Hematopoietic multipotent progenitor cell treated with erythropoietin and hydrocortisone succinate and interleukin-3 and kit ligand, for 8 days (in vitro differentiated cells): ENCODE measurements at places on chromosomes 3 and 15.

- peak; percentile 9 for DNase-seq
Observed at GRCh38 chr3:121998030-121998580, 23.9 kb downstream of the ILDR1 start.

- DNase-seq = no peak
Observed at GRCh38 chr3:9690451-9691450, 12.9 kb upstream of the CPNE9 start.

- no peak for DNase-seq
Observed at GRCh38 chr3:30941342-30941741, 46.9 kb upstream of the GADL1 start.

- no peak for DNase-seq
Observed at GRCh38 chr3:59081071-59081470, 31.2 kb upstream of the CFAP20DC start.

GRCh38 chr3:185823078-185824044, 1.5 kb downstream of the IGF2BP2 start:
- peak; percentile 52 for DNase-seq

DNA sequence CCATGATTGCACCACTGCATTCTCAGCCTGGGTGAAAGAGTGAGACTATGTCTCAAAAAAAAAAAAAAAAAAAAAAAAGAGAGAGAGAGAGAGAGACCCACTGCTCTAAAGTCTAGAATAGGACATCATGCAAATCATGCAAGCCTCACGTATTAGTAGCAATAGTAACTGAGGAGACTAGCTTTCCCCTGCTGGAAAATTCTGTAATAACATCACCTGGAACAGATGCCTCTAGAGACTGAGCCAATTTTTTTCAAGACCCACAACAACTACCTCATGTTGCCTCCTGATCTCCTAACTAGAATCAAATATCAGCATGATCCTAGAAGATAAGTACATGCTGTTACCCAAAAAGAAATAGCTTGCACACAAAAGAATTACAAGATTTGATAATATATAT, 461.9 kb downstream of the AGBL1 start:
- DNase-seq = no peak

- DNase-seq = no peak
Observed at GRCh38 chr3:90007778-90008499, 900.5 kb downstream of the EPHA3 start.

- DNase-seq = no peak
Observed at GRCh38 chr3:102791641-102792589, 357.1 kb downstream of the ZPLD1 start.

GRCh38 chr3:65888196-65888595, 150.5 kb downstream of the MAGI1 start:
- DNase-seq = no peak

DNA sequence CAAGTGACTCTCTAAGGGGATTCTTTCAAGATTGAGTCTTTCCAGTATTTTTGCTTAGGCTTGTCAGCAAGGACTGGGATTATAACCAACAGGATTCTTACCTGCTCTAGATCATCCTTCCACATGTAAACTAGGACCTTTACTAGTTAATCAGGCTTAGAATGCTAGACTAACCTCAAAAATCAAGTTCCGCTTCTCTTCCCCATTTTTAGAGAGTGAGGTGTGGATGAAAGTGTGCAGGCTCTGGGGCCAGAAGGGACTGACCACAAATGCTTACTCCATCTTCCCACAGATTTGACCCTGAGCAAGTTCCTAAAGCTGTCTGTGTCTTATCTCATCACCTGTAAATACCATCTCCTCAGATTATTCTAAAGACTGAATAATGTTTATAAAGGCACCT, 89.5 kb upstream of the IL12A start:
- no peak for DNase-seq

DNA sequence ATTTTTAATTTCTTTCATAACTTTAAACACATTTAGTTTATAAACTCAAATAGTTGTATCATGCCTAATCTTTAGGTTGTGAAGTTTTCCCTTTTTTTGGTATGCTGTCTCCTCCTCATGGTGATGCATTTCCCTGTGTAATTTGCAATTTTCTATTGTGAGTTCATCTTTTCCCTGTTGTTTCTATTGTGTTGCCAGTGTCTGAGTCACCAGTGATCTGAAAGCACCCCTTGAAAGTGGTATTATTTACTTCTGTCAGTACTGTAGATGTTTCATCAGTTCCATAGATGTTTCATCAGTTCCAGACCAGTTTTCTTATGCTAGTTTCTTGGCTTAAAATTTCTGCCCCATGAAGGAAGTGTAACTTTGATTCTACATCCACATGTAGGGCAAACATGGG, 80.6 kb downstream of the OXSM start:
- no peak for DNase-seq

DNA sequence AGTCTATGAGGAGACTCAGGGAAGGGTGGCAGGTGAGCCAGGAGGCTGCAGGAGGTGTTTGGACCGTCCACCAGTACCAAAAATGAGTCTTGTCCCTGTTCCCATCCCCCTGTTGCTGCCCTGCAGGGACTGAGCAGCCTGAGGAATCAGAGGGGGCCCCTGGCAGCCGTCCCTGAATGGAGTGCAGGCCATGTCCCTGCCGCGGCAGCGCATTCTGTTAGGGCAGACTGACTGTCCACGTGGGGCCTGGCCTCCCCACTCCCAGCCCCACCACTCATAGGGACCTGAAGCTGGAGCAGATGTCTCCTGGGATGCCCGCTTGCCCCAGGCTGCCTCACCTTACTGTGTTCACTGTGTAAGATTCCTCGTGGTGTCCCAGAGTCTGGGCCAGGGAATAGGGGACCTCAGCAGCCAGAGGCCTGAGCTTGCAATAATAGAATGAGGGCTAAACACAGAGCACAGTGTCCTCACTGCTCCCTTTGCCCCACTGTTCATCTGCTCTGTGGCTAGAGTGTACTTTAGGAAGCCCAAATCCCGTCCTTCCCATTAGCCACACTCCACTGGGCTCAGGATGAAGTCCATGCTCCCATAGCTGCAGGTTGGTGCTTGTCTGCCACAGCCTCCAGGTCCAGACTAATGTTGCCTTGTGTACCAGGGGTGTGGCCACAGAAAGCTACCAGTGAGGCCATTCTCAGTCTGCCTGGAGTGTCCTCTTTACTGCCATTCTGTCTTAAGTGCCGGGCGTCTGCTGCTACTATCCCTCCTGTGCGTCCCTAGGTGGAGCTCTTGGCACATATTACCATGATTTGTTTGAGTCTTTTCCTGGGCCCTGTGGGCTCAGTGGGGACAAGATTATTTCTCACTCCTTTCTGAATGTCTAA, 63.2 kb downstream of the HCN4 start:
- DNase-seq = peak; percentile 64

GRCh38 chr15:59491062-59491461, 53.1 kb downstream of the FAM81A start:
- no peak for DNase-seq

- peak; percentile 19 for DNase-seq
Observed at GRCh38 chr15:33313491-33313890, 2.7 kb downstream of the RYR3 start.

DNA sequence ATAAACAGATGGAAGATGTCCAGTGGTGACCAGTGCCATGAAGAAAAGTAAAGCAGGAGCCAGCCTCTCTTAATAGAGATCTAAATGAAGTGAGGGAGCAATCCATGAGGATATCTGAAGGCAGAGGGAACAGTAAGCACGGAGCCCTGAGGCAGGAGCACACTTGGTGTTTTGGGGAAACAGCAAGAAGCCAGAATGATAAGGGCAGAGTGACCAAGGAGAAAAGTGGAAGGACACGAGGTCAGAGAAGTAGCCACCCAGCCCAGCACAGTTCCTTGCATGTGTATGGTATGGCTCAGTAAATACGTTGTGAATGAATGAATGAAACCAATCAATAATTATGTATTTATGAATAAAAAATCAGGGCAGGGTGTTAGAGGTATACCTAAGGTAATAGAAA, 11.6 kb downstream of the KLHL18 start:
- DNase-seq = no peak

GRCh38 chr15:81225161-81225671, 28.5 kb downstream of the IL16 start:
- DNase-seq = no peak

GRCh38 chr15:36458411-36458810, 121.0 kb upstream of the CDIN1 start:
- no peak for DNase-seq

- DNase-seq = no peak
Observed at GRCh38 chr3:14343338-14344112, 58.9 kb upstream of the SLC6A6 start.

DNA sequence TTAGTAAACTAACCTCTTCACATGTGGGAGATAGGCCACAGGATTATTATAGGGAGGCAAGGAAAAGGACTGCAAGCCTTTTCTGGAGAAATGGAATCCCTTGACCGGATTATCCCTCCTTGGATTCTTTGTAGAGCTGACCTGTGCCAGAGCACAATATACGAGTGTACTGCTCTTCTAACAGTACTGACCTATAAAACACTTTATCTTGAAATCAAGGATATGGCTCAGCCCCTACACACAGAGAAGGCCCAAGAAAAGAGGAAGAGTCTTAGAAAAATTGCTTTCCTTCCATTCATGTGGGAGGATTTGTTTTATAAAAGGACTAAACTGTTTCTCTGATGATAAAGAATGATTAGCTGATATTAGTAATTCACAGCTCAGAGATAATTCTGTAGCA, 42.2 kb downstream of the DMXL2 start:
- DNase-seq = no peak

DNA sequence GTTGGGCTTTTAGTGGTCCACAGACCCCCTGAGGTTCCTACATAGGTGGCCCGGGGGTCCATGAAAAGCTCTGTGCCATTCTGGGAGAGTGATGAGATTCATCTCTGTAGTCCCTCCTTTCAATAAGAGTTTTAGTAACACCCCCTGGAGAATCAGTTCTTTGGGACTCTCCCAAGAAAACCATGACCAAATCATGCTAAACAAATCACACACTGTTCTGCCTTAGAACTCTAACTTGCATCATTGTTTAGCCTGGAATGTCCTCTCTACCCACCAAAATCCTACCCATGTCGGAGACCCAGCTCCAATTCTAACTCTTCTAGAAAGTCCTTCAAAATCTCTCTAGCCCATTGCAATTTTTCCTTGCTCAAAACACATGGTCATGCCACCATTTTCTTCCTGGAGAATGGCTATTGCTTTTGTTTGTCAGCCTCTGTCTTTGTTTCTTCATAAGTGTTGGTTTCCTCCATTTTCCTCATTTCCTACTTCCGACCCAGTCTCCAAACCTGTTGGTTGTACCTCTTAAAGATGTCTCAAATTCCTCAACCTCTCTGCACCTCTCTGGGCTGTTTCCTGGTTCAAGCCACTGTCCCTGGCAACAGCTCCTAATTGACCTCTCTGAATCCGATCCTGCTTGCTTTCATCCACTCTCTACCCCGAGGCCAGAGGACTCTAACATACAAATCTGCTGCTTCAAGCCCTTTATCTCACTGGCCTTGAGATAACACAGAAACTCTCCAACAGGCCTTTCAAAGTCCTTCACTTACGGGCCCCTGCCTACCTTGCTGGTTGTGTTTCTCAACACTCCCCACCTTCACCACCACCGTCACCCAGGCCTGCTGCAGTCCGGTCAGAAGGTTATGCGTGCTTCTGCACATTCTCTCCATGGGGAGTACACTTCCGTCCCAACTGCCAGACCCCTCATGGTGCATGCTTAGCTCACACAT, 23.7 kb downstream of the CYP19A1 start:
- no peak for DNase-seq

GRCh38 chr15:64844576-64845145, 2.9 kb downstream of the PLEKHO2 start:
- peak; percentile 55 for DNase-seq

- DNase-seq = peak; percentile 37
Observed at GRCh38 chr15:39801641-39802309, 19.1 kb upstream of the FSIP1 start.

DNA sequence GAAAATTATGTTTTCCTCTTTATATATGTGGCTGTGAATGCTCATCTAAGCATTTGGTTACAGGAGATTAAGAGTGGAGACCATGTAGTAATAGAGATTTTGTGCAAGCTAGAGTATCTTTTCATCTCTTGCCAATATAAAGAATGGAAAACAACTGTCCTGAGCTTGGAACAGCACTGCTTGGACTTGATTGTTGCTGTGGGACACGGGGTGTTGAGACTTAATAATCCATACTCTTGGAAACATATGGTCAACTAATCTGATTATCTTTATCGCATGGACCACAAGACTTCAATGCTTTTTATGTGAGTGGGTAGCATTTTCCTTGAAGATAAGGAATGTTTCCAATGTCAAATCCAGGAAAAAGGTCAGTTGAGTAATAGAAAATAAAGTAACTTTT, 806.3 kb downstream of the DIPK2A start:
- no peak for DNase-seq

- no peak for DNase-seq
Observed at GRCh38 chr15:60844511-60845174, 365.7 kb upstream of the ICE2 start.

DNA sequence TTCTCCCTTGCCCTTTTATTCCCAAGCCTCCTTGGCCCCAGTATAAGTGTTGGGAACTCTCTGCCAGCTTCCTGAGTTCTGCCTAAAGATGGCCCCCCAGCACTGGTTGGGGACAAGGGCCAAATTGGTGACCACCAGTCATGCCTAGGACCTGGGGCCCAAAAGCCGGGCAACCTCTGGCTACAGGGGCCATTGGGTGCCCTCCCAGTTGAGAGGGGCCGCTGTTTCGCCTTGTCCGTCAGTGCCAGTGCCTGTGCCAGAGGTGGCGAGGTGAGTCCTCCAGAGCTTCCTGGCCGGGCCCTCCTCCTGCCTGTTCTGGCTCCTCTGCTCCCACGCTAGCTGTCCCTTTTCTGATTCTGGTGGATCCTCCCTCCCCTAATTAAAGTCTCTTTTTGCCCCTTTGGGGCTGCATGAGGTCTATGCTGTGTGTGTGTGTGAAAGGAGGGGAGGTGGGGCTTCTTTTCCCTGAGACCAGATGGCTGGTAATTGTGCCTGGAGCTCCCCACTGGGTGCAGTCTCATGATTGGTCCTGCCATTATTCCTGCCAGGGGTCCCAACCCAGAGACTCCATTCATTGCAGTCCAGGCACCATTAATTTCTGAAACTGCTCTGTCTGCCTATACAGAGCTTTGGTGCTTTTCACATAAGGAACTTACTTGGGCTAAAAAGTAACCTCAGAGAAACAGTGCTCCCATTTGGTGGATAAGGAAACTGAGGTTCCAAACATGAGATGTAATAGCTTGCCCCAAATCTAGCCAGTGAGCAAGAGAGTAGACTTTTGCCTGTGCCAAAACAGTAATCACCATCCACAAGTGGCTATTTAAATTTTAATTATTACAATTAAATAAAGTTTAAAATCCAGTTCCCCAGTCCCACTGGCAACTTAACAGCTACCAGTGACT, 3.1 kb upstream of the TTLL3 start:
- no peak for DNase-seq

- DNase-seq = no peak
Observed at GRCh38 chr15:70356919-70357318, 259.2 kb upstream of the TLE3 start.

GRCh38 chr3:32009101-32009500, 27.6 kb downstream of the ZNF860 start:
- no peak for DNase-seq

GRCh38 chr3:177905173-177906125, 630.8 kb upstream of the KCNMB2 start:
- no peak for DNase-seq

DNA sequence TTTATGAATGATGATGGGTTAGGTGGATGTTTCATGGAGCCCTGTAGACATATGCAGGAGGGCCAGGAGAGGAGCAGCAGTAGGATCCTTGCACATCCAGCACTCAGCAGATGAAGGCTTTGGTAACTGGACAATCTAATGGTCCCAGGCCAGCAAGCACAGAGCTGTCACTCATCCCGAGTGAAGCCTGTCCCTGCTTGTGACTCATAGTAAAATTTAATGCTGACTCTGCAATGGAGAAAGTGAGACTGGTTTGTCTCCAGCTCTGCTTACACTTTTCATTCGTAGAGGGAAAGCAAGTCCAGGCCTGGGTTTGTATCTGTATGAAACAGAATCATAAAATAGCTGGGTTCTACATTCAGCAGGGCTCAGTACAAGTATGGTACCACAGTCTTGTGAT, 131.7 kb downstream of the DTWD1 start:
- no peak for DNase-seq
